ENCODE measurements at places on chromosomes 4 and X.

GRCh38 chr4:139815778-139816601 is 150.4 kb downstream of the MGST2 start:
- DNase-seq: peak; percentile 37

DNA sequence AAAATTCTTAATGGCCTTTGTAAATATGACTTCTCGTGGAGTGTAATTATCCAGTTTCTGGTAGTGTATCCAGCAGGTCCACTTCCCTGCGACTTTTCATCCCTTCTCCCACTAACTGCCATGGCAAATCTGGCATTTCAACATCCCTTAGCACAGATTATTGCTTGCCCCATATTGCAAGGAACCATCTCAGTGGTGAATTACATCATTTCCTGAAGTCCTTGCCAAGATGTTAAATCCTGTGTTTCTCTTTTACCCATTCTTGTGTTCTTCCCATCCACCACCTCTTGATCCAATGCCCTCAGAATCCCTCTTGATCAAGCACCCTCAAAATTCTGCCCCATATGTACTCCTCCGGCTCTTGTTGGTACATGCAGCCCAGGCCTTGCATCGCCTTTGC is 88.1 kb upstream of the ZNF81 start:
- no peak for DNase-seq

GRCh38 chrX:110331444-110332030 is 13.7 kb upstream of the AMMECR1 start:
- no peak for DNase-seq

DNA sequence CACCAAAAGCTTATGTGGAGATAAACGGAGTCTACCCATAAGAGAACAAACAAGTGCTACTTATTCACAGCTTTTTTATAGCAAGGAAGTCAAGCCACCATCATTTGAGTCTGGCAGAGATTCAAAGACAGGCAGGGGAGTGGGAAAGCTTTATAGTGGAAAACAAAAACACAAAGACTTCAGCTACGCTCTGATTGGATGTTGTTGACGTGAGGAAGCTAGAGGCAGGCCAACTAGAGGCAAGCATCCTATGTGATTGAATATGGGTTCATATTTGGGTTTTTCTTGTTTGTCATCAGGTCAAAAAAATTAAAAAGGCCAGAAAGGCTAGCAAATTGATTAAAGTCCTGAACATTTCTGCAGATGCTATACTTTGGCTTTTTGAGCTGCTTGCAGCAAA is 719 bp upstream of the TCEAL4 start:
- DNase-seq: no peak

DNA sequence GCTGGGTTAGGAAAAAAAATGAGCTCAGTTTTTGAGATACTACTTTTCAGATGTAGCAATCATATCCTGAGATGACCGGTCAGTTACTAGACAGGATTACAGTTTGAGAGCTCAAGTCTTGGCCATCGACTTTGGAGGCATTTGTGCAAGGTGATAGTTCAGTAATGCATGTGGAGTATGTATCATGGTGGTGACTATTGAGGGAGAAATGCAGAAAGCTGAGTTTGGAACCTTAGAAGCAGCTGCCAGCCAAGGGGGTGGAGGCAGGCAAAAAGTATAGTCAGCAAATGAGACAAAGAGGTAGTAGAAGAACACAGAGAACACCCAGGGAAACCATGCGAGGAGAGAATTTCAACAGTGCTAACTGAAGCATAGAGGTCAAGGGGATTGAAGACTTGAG is 48.7 kb upstream of the SLC4A4 start:
- DNase-seq: no peak

DNA sequence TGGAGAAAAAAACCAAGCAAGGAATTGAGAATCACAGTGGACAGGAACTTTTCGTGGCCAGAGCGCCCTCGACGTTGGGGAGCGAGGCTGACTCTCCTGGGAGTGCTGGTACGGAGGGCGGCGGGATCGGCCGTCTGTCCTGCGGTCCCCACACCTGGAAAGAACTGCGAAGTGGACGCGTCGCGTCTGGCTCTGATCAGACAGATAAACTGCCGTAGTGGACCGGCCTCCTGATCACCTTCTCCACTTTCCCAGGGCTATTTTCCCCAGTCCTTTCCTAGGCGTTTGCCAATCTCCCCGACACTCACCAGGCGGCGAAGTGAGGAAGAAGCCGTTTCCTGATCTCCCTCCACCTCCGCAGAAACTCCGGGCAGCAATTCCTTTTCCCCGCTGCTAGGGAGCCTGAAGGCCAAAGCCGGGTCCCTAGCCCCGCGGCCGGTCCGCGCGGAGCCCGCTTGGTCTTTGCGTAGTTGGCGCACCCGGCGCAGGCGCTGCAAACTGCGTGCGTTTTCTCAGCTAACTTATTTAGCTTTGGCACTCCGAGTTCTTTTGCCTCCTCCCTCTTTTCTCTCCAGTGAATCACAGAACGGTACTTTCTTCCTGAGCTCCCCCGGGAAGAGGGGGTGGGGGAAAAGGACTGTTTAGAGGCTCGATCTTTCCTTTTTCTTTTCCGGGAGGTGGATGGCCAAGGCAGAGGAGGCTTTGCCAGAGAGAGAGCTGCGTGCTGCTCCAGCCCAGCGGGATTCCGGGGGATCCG is at the start of gene ARSJ:
ARSJ (minus strand) TSS at position 500 of the 757 bp plus-strand sequence. CDS start 813 bp downstream, outside the sequence.
- DNase-seq: peak; percentile 65

GRCh38 chr4:85932500-85933290 is 427.2 kb downstream of the MAPK10 start:
- DNase-seq: no peak

DNA sequence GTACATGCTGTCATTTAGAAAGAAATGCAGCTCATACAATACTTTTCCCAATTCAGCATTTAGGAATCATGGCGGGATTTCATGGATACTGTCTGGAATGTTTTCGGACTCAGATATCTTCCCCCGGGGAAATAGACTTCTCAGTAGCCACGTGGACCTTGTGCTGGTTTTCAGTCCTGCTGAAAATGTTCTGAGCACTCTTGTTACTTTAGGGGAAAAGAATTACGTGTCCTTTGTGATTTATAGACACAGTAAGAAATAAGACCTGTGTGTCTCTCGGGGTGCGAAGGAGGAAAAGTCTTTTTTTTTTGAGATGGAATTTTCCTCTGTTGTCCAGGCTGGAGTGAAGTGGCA is 3.8 kb downstream of the CD99 start:
- DNase-seq: no peak

- no peak for DNase-seq
Measured at GRCh38 chrX:151151665-151152267, 24.6 kb upstream of the GPR50 start.

DNA sequence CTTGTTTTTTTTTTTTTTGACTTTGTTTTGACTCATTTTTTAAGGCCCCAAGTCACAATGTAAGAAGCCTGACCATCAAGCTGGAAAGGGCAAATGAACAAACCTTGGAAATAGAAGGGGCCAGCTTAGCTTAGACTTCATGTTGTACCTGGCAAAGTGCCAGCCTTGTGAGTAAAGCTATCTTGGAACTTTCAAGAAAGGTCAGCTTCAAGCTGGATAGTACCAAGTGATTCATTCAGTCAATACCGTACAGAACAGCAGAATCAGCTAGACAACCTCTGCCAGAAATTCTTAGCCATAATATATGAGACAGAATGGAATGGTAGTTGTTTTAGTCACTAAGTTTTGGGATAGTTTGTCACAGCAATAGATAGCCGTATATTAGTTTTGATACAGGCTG is 1492.2 kb upstream of the TENM3 start:
- no peak for DNase-seq

DNA sequence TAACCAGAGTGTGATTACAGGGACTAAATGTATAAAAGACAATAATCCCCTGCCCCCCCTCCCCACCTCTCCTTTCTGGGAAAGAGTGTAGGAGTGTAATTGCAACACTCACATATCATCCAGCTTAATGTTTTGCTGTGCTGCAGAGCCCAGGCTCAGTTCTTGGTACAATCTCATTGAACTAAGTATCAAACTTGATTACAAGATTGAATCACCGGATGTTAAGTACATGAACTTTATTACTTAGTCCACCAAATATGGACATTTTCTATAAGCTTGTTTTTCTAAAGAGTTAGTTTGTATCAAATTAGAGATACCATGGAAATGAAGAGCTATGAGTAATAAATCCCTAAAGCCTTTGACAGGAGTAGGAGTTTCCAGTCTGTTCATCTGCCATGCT is 559.1 kb downstream of the ZNF674 start:
- DNase-seq: no peak

GRCh38 chr4:62366939-62367338 is 1166.8 kb downstream of the ADGRL3 start:
- DNase-seq: no peak

DNA sequence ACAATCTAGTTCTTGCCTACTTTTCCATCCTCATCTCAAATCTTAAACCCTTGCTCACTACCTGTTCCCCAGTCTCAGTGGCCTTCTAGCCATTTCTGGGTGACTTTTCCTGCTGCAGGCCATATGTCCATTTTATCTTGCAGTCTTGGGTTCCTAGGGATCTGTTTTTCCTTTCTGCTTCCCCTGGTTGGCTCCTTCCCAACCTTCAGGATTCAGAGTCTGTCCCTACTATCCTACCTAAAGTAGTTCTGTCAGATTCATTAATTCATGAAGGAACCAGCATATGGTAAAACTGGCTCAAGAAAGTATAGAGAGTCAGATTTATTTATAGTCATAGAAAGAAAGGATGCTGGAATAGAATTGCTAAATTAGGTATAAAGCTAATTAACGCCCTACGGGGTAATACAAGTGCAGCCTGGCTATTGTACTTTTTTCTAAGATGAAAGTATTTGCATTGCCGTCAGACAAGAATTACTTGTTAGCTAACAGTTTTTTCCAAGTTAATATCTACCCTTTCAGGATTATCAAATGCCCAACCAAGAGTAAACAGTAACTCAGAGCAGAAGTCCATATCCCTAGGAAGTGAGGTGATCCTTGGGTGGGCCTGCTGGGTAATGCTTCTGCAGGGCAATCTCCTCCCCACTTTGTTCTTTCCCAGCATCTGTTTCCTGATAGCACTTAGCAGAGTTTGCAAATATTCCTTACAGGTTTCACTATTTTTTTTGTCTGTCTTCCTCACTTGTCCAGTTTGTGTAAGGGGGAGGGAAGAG is 63.6 kb downstream of the REPS2 start:
- no peak for DNase-seq

GRCh38 chr4:98260047-98260578 is 1.1 kb upstream of the RAP1GDS1 start:
- DNase-seq: no peak

DNA sequence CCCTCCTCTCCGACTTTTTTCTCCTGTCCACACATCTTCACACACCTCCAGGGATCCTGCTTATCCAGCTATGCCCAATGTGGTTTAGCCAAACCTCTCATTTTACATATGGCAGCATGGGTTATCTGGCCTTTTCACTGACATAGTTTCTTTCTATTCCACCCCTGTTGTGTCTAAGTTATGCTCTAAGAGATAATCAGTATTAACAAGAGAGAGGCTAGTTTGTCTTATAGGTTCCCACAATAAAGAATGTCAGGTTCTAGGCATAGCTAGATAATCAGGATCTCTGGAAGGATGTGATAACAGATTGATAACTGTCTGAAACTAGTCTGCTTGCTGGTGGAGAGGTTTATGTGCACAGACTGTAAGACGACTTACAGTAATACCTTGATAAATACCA is 7.7 kb upstream of the GALNT7 start:
- DNase-seq: no peak

GRCh38 chr4:110620691-110621327 is 2.1 kb downstream of the PITX2 start:
- DNase-seq: peak; percentile 77

- no peak for DNase-seq
Measured at GRCh38 chr4:19494961-19495360, 756.7 kb upstream of the SLIT2 start.

DNA sequence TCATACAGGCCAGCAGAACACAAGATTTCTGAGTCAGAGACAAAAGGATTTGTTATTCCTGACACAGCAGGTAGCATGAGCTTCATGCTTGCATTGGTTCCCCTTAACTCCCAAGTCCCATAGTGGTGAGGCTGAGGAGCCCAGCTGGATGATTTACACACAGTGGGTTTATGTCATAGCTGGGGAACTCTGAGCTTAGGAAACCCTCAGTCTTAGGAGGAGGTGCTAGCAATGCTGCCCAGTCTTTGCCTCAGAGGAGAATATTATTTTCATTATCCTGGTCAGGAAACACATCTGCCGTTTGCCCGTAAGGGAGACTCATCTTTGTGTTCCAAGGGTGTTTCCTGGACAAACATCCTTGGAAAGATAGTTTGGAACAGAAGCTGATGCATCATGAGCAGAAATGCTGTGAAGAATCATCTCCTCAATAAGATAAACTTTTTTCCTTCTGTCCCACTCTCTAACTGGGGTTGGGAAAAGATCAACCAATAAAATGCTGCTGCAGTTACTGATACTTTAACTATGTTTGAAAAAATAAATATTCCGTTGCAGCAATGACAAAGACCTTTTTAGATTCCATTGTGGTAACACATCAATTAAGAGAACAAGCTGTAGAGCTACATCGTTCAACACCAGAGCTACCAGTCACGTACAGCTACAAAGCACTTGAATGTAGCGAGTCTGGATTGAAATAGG is 146.8 kb downstream of the DCLK2 start:
- no peak for DNase-seq

DNA sequence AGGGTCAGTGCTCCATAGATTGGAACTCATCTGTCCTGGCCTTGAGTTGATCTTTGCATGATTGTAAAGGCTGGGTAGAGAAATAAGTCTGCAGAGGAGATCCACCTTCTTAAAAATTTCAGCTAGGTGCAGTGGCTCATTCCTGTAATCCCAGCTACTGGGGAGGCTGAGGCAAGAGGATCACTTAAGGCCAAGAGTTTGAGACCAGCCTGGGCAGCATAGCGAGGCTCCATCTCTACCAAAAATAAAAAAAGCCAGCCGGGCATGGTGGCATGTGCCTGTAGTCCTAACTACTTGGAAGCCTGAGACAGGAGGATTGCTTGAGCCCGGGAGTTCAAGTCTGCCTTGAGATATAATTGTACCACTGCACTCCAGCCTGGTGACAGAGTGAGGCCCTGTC is 476 bp upstream of the CXCR3 start:
- DNase-seq: no peak

DNA sequence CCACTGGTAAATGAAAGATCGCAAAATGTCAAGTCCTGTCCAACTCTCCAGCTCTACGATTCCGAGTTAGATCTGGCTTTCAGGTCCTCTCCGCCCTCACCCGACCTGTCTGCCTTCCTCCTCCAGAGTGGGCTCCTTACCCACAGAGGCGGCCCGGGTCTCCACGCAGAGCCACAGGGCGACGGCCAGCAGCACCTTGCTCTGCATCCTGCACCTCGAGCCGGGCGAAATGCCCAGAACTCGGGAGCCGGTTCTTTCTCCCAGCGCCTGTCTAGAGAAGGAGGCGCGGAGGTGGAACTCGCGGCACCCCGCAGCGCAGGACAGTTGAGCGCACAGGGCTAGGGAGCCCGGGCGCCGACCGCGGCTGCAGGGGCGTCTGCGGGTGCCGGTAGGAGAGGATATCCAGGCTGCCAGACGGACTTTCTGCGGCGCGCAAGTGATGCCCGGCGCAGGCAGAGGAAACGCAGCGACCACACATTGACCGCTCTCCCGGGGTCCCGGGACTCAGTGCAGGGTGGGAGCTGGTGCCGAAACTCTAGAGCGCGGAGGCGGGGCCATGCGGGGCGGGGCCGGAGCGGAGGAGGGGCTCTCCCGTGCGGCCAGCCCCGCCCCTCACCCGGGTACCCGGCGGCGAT is at the start of gene KDR:
KDR (minus strand) TSS at position 509 of the 635 bp plus-strand sequence; CDS start at position 207, 302 bp downstream.
- DNase-seq: peak; percentile 93

- DNase-seq: no peak
Measured at GRCh38 chr4:30172416-30172815, 547.8 kb upstream of the PCDH7 start.

- no peak for DNase-seq
Measured at GRCh38 chrX:6169407-6169806, 59.3 kb downstream of the NLGN4X start.

GRCh38 chr4:40600850-40601249 is 28.8 kb downstream of the RBM47 start:
- DNase-seq: no peak
